Aorta (tissue), 5 donors: ENCODE measurements at places on chromosomes 4 and X. TPM values are rescaled to one million over a fixed set of nuclear protein-coding genes. Genes with fewer than 3 reads are reported as not detected.

GPRASP1 gene
- 19.9 TPM for total RNA-seq

PLP1 gene
- 7.7 TPM for total RNA-seq

TRPC5OS gene
- not detected for total RNA-seq

QDPR gene
- total RNA-seq, result 15.6 TPM

SLITRK4 gene
- total RNA-seq, result 3.3 TPM

FAM133A gene
- 0.63 TPM for total RNA-seq

SPATA4 gene
- not detected for total RNA-seq

LETM1 gene
- total RNA-seq, result 25.6 TPM

PCDH19 gene
- total RNA-seq, result 4.6 TPM

AMBN gene
- not detected for total RNA-seq

IL15 gene
- 15.2 TPM for total RNA-seq

GABRQ gene
- 0.06 TPM for total RNA-seq

SMIM10 gene
- 13.5 TPM for total RNA-seq

NWD2 gene
- total RNA-seq, result not detected

FAM236B gene
- not detected for total RNA-seq

SHROOM3 gene
- total RNA-seq, result 173 TPM

PLXNB3 gene
- total RNA-seq, result 18.0 TPM

C4orf50 gene
- 0.03 TPM for total RNA-seq

PDS5A gene
- total RNA-seq, result 73.3 TPM

KLF8 gene
- 23.6 TPM for total RNA-seq

RHOH gene
- 3.3 TPM for total RNA-seq

MANBA gene
- 20.9 TPM for total RNA-seq

EDNRA gene
- 28.0 TPM for total RNA-seq

NRK gene
- total RNA-seq, result 6.5 TPM

UBE2K gene
- total RNA-seq, result 59.5 TPM

DGKK gene
- total RNA-seq, result not detected

ETDB gene
- total RNA-seq, result not detected
